Inflammatory macrophage (primary cell): ENCODE measurements at places on chromosomes 7 and 10.

DNA sequence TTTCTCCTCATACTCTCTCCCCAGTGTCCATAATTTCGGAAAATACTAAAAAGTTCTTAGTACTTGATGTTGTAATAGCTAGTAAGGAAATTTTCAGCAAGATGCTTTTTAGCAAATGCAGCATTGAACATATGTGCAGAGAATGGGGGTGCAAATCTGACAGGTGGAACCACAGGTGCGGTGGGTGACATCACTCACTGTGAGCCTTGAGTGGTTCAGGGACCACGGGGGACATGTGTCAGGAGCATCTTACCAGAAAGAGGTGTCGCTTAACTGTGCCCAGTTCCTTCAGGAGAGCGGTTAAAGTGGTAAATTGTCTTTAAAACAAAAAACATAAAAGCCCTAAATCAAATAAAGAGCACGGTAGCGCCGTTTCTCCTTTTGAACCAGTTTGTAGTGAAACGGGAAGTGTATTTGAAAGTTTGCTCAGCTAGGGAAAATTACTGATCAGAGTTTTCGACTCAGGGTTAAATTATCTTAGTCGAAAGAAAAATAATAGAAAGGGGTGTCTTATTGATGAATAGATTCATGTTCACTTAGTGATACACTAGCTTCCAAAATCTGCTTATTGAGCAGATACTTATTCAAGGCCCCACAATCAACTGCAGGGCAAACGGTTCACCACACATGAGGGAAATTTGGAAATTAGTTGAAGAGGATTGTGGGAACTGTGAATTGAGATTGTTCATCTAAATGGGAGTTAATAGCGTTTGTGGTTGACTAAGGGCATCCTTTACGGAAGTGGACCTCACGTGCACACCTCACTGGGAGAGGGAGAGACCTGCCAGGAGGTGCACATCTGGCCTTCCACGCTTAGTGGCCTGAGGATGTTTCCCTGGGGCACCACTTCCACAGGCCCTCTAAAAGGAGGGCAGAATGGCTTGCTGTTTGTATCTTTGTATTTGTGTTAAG, 12.7 kb downstream of the CUL1 start:
- no peak for DNase-seq

DNA sequence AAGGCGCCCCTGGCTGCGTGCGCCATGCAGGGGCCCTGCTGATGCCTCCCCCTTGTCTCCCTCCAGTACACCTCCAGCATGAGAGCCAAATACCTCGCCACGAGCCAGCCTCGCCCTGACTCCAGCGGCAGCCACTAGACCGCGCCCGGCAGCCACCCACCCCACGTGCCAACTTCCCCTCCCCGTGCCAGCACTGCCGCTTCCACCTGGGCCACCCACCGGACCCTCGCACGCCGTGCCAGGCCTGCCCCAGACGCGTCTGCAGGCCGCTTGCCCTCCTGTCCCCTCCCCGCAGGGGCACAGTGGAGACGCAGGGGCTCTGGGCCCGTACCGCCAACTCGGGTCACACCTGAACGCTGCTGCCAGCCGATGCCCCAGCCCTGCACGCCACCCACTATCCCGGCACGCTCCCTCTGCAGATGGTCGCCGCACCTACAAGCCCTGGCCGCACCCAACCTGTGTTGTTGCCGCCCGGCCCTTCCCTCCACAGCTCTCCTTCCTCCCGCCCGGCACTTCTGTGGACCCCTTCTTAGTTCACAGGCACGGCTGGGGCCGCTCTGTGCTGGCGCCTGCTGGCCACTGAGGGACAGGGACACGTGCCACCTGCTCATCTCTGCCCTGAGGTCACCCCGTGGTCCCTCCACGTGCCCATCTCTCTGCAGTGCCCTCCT, 26.3 kb upstream of the AMZ1 start:
- DNase-seq: no peak

GRCh38 chr7:89887489-89887888, 266.8 kb upstream of the STEAP1 start:
- no peak for DNase-seq

- no peak for DNase-seq
Measured at GRCh38 chr10:72276013-72276387, 2.3 kb downstream of the DDIT4 start.

DNA sequence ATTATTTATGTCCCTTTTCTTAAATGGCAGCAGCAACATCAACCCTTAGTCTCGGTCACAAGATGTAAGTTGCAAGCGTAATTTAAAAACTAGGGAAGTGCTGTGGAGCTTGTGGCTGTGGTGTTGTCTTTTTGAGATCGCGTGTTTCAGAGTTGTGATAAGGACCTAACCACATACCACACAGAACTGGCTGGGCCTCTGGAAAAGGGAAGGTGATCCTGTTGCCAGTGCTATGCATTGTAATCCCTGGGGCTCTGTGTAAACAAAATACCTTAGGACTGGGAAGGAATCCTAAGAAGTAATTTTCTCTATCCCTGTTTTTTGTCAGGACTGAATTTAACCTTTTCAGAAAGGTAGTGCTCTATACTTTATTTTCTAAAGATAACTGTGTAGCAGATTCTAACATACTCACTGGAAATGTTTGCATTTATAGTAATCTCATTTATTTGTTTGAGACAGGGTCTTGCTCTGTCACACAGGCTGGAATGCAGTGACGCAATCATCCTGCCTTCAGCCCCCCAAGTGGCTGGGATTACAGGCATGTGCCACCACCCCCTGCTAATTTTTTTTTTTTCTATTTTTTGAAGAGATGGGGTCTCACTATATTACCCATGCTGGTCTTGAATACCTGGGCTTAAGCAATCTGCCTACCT, 60.4 kb downstream of the INPP5F start:
- DNase-seq: peak; percentile 95

- no peak for DNase-seq
Measured at GRCh38 chr7:136741941-136742340, 126.5 kb upstream of the CHRM2 start.

DNA sequence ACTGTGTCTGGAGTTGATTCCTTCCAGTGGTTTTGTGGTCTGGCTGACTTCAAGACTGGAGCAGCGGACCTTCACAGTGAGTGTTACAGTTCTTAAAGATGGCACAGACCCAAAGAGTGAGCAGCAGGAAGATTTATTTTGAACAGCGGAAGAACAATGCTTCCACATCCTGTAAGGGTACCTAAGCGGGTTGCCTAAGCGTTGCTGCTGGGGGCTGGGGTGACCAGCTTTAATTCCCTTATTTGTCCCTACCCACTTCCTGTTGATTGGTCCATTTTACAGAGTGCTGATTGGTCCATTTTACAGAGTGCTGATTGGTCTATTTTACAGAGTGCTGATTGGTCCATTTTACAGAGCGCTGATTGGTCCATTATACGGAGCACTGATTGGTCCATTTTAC, 13.2 kb downstream of the AKR1B15 start:
- DNase-seq: no peak

GRCh38 chr7:43758822-43759683, 573 bp downstream of the BLVRA start:
- peak; percentile 20 for DNase-seq

DNA sequence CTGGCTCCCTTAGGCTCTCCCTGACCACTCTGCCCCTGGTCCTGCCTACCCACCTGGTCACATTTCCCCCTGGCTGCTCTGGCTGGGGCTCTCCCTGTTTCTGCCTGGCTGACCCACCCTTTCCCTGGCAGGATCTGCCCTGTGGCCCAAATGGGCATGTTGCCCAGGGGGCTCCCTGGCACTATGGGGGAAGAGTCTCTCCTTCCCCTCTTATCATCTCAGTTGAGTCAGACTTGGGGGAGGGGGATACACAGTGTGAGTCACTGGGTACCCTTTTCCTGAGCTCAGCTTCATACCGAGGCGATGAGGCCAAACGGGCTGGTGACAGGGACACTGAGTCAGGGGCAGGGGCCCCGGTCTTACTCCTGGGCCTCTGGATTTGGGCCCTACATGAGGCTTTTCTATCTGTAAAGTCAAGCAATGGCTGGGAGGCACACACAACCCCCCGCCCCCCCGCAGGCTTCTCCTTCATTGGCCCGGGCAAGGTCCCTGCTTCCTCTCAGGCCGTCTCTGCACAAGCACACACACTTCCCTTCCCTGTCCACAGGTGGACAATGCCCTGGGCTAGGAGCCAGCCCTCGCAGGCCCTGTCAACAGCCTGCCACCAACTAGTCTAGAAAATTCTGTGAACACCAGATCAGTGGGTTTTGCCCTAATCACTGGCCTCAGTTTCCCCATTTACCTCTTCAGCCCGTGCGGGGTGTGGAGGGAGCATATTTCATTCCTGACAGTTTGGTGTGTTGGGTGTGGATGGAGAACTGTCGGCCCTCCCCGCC, 627 bp upstream of the FLNC start:
- DNase-seq: no peak
